Caki2 (cell line): ENCODE measurements at places on chromosomes 4 and X. TPM values are rescaled to one million over a fixed set of nuclear protein-coding genes. Genes with fewer than 3 reads are reported as not detected.

Gene SSX1
- total RNA-seq: 0.51 and 1.2 TPM in 2 replicates

Gene GABRA4
- not detected in 2 replicates for total RNA-seq

Gene MFAP3L
- total RNA-seq: 1.9 TPM in 2 replicates

Gene ARHGAP36
- total RNA-seq: not detected in 2 replicates

Gene UGT2B17
- not detected in 2 replicates for total RNA-seq

Gene LPAR4
- not detected in 2 replicates for total RNA-seq

Gene CHRDL1
- total RNA-seq: 0.17 and 0.72 TPM in 2 replicates

Gene RPS3A
- 4,461 and 5,462 TPM in 2 replicates for total RNA-seq

Gene CCDC120
- total RNA-seq: not detected in 2 replicates

Gene ASB5
- total RNA-seq: not detected in 2 replicates

Gene RASSF6
- total RNA-seq: 0.52 and 1.0 TPM in 2 replicates

Gene PDZD4
- 4.3 and 8.5 TPM in 2 replicates for total RNA-seq

Gene OTUD6A
- not detected in 2 replicates for total RNA-seq

Gene GPRIN3
- total RNA-seq: 0.43 and 0.71 TPM in 2 replicates

DNA sequence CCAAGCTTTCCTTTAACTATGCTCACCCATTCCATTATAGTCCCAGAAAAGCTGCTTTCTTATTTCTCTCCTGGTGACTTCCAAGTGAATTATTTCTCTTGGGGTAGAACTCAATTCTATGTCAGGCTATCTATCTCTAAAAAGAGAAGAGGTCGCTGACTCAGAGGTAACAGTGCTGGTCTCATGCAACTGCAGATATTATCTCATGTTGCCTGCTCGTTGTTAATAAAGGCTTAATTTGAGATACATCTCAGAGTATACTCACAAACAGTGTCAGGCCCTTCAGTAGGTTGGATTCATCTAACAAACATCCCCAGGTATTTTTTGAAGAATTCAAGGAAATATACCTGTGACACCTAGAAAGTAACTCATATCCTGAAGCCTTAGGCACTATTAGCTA, 2.7 kb downstream of the TMEM154 start:
- DNase-seq: no peak

DNA sequence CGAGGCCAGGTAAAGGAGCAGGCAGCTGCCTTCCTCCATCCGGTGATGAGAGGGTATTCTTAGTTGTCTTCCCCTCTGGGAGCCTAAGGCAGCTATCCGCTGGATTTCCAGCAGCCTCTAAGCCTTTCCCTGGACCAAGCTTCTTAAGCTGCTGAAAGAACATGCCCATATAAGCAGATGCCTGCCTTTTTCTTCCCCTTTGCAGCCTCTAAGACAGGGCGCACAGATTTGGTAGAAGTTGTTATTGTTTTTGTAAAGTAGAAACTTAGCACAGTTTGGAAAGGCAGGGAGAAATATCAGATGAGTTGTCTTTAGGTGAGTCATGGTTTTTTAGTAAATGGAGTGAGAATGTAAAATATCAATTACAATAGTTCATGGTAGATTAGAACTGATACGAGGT, 210.8 kb downstream of the ARHGAP10 start:
- no peak for DNase-seq

DNA sequence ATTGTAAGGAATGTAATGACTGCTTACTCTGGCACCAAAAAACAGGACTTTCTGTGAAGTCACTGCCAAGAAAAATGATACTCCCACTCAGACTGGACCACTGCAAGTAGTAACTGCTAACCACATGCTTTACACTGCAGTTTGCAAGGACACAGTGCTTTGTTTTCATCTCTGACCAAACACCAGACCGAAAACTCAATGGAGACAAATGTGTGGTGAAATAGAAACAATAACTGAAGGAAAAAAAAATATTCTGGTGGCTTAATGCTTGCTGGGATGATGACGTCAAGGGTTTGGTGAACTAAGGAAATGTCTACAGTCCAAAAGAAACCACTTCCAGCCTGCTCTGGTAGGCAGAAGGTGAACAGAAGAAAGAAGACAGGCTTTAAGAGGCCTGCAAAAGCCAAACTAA, 13.2 kb downstream of the GPC4 start:
- no peak for DNase-seq

GRCh38 chr4:47930971-47931804, 16.8 kb upstream of the NFXL1 start:
- no peak for DNase-seq

GRCh38 chr4:108371282-108371681, 202.6 kb upstream of the LEF1 start:
- no peak for DNase-seq

- DNase-seq: no peak
These were observed 419.6 kb upstream of the LCORL start for GRCh38 chr4:18441203-18441590.

- no peak for DNase-seq
These were observed 775 bp downstream of the KCTD8 start for GRCh38 chr4:44447563-44448504.

GRCh38 chr4:139582044-139582443, 26.0 kb upstream of the SETD7 start:
- DNase-seq: no peak

DNA sequence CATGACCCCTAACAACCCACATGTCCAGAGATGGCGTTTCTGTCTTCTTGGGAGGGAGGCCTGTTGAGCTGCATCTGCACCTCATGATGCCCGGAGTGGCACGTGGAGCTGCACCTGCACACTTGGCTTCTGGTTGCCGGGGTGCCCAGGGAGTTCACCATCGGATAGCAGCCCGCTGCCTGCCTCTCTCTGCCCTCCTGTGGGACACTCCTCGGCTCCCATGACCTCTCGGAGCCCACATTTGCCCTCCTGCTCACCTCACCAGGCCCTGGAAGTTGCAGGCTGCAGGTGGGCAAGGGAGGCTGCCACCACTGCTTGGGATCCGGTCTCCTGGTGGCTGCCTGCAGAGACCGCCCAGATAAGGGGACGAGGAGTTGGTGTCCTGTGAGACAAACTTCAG, 74.1 kb downstream of the TRAPPC11 start:
- DNase-seq: no peak

- no peak for DNase-seq
These were observed 225.2 kb upstream of the LEF1 start for GRCh38 chr4:108393890-108394472.

DNA sequence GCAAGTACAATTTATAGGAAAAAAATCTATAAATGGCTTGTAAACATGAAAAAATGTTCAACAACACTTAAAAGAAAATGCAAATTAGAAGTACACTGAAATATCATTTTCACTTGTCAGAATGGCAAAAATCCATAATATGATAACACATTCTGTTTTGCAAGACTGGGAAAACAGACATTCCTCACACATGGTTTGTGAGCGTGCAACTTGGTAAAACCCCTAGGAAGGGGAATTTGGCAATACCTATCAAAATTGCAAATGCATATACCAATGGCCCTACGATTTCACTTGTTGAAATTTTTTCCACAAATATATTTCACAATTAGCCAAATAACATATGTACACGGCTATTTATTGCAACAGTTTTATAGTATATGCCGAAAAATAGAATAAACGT, 31.4 kb downstream of the TBC1D9 start:
- no peak for DNase-seq

DNA sequence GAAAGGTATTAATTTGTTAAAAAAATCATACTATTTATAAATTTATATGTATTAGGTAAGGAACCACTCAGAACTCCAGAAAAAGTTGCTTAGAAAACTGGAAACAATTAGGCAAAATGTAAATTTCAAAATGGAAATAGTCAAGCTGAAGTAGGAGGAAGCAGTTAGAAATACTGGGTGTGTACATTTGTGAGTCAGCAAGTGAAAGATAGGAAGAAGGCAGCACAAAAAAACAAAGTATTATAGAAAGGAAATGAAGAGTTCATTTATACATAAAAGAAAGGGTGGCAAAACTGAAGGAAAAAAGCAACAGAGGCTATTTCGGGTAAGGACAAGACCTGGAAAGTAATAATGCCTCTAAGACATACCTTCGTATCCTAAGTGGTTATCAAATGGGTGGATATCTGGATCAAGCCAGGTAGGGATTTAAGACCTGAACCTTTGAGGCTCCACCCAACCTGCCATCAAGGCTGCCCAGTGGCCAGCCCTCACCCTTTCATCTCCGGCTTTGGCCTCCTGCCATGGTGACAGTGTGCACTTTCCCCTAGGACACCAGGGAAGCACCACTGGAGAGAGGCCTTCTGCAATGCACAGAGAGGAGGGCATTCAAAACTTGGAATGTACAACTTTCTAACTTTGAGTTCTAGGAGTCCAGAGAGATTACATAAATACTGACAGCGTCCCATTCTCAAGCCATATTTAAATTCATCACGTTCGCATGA, at the start of gene LRRC66:
Gene LRRC66, minus strand, starts transcription at position 428 of the 722 bp plus-strand sequence. CDS start 2,750 bp downstream, outside the sequence.
- DNase-seq: peak; percentile 9

GRCh38 chr4:126658411-126658810, 974.3 kb upstream of the INTU start:
- no peak for DNase-seq

- DNase-seq: no peak
These were observed 34.0 kb upstream of the ARSH start for GRCh38 chrX:2972391-2972790.

DNA sequence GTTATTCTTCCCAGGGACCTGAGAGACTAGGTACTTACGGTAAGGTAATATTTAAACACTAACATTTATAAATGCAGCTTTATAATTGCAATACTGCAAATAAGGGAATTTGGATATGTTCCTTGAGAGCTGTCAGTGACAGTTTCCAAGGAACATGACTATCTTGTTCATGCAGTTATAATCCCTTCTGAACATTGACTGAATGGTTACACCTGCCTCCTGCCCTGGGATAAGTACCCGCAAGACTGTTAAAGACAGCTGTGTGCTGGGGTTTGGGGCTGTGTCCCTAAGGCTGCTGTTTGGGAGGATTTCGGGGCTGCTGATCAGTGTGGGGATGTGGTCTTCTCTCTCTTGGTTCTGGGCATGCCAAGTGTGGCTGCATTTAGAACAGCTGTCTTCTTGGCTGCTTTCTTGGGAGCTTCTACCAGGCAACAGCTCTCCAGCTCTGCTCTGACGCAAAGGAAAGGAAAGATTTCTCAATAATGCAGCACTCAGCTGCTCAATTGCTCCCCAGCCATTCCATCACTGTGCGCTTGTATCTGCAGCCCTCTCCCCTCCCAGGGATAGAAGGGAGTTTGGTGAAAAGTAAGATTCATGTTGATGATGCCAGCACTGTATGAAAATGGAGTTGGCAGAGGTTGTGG, 298.8 kb upstream of the TAPT1 start:
- no peak for DNase-seq

DNA sequence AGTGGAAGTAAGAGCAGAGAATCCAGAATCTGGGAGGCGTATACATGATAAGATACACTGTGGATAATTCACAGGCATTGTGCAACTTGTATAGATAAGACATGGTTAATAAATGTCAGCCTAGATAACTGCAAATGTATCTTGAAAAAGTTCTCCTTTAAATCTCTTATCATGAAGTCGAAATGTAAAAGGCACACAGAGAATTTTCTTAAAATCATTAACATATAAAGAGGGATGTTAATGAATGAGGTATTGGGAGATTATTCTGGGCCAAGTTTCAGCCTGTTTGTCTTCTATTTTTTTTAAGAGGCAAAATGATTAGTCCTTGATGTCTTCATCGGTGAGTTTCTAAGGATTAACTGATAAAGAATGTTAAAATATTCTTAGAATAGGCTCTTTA, 835 bp downstream of the TDO2 start:
- no peak for DNase-seq

DNA sequence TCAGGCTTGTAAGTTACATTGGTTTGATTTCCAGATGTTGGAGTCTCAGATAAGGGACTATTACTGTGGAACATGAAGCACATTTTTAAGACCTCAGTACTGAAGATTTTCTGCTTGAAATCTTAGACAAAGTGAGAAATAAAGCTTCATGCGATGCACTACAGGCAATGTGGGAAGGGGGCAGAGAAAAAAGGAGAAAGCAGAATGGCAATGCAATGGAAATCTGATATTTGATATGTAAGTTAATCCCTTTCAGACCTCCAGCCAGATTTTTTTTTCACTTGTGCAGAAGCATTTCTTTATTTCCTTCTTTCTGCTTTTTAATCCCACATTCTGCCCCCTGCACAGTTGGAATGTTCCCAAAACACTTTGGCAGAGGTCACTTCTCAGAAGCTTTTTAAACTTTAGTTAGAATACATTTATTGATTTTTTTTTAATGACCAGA, 174.3 kb downstream of the ADGRL3 start:
- DNase-seq: no peak

DNA sequence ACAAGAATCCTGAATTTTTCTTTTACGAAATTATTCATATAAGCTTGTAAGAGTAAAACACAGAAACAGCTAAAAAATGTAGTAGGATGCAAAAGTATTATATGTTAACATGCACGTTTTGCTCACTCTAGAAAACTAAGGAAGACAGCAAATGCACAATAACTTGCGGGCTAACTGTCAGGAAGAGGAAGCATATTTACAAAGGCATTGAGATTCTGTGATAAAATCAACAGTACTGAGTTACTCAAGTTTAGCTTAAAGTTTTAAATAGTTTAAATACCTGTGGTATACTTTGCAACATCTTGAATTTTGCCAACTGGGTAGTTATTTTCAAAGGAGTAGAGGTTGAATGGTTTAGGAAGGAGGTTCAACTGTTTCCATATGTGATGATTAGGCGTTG, 37.0 kb downstream of the SH2D1A start:
- no peak for DNase-seq

GRCh38 chr4:154958621-154959358, 177.7 kb downstream of the RBM46 start:
- no peak for DNase-seq

- peak; percentile 50 for DNase-seq
These were observed 12.0 kb downstream of the EREG start for GRCh38 chr4:74376888-74377483.

- no peak for DNase-seq
These were observed 139.5 kb downstream of the ANKRD50 start for GRCh38 chr4:124573056-124573455.

- DNase-seq: no peak
These were observed 301.5 kb downstream of the INPP4B start for GRCh38 chr4:142544594-142544993.

DNA sequence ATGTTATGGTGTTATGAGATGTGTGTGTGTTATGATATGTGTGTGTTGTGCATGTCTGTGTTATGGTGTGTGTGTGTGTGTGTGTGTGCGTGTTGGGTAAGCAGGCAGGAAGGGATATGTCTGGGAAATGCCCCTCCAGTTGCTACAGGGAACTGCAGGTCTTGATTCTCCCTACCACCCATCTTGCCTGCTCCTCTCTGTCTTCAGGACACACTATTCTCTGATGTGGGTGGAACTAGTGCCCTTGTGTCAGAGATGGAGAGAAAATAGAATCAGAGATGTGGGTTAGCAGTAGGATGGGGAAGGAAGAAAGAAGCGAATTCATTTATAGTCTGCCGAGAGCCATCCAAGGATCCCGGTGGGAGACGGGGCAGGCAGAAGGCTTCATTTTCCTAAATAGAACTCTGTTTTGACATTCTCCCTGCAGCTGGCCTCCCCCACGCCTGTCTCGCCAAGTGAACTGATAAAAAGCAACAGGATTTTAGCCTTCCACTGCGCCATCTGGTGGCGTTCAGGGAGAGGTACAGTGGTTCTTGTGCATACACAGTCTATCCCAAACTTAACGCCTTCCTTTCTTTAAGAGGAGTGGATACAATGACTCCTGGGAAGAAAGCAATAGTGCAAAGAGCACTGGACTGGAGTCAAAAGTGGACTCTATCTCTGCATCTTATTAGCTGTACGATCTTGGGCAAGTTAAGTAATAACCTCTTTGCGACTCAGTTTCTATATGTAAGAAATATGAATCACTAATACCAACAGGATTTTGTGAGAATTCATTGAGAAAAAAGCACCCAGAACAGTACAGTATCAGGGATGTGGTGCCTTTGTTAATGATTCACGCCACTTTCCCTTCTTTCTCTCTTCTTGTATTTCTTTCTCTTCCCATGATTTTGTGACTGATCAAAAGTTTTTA, 14.1 kb upstream of the MGST2 start:
- DNase-seq: peak; percentile 52

- DNase-seq: no peak
These were observed 286.8 kb downstream of the CRLF2 start for GRCh38 chrX:925652-926061.
